NCI-H1105 treated with DMSO at 0.1 percent for 48 hours (cell line): ENCODE measurements at places on chromosomes 6 and 20.

GRCh38 chr6:75344455-75344854, 59.9 kb upstream of the TMEM30A start:
- no peak for DNase-seq

DNA sequence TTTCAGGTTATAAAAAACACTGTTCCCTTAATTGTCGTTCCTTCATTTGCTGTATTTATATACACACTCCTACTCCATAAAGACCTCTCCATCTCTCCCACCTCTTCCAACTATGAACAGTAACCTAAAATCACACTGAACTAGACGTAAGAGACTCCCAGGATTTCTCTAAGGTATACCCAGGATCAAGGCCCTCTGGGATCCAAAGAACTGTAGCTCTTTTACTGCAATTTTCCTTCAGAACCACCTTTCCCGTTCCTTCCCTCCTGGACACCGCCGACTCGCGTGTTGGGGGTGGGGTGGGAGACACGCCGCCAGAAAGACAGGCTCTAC, 680 bp downstream of the LATS1 start:
- DNase-seq, result no peak

DNA sequence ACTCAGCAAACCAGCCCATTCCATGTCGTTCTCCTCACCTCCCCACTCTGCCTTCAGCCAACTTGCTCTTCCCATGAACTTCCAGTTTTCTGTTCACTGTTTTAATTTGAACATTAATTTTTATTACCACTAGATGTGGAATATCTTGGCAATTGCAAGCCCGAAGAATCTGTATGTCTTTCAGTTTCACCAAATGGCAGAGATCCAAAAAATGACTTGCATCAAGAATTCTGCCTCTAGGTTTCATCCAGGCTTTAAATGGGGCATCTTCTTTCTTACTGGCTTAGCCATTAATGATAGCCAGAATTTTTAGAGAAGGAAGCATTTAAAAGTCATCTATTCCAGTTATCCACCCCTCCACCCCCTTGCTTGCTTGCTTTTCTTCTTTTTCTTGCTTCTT, 39.0 kb downstream of the CAP2 start:
- peak; percentile 21 for DNase-seq

DNA sequence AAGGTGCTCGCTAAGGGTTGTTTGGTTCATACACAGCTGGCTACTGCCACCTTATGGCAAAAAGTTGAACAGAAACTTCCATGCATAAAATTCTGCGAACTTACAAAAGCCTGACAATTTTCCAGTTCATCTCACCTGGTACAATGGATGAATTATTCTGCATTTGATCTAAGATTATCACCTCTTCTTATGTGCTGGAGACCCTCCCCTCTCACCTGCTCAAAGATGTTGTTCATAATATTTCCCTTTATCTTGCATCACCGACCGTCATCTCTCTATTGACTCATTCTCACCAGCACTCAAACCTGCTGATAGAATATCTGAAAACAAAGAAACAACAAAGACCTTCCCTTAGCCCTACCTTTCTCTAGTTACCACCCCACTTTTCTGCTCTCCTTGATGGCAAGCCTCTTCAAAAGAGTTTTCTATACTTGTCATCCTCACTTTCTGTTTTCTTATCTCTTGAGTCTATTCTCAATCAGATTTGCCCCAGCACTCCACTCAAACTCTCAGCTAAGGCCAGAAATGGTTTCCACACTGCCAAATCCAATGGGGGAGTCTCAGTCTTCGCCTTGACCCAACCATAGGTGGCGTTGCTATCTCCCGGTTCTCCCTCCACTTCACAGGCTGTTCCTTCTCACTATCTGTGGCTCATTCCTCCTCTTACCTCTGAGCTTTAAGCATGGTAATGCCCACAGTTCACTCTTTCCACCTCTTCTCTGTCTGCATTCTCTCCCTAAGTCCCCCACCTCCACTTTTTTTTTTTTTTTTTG, 25.8 kb downstream of the SNRNP48 start:
- peak; percentile 64 for DNase-seq

DNA sequence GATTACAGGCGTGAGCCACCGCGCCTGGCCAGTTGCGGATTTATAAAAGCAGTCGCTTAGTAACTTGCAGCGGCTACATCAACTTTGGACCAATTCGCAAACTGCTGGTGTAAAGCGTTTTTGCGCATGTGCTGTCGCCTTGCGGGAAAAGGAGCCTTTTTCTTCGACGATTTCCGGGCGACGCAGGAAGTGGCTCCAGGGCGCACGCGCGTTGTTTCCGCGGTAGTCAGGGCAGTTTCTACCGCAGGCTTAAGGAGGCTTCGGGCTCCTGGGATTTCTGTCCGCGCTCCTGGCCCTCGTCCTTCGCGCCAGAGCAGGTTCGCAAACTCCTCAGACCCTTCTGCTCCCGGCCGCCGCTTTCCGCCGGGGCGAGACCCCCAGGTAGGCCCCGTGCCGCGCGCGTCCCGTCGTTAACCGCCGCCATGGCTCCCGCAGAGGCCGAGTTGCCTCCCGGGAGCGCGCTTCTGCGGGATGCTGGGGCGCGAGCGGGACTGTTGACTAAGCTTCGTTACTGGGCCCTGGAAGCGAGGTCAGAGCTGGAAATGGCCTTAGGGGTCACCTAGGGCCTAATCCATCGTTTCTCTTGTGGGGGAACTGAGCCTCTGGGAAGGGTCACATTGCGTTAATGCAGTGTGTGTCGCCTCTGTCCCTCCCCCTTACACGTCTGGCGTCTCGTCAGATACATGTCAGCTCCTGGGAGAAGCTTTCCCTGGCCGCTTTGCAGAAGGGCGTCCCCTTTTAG, at the start of gene RAE1:
Gene RAE1 (plus strand): TSS at position 214 of the 742 bp plus-strand sequence. CDS start 2,784 bp downstream, outside the sequence.
- peak; percentile 91 for DNase-seq

GRCh38 chr6:3349388-3350251, 90.9 kb downstream of the PSMG4 start:
- DNase-seq, result no peak

DNA sequence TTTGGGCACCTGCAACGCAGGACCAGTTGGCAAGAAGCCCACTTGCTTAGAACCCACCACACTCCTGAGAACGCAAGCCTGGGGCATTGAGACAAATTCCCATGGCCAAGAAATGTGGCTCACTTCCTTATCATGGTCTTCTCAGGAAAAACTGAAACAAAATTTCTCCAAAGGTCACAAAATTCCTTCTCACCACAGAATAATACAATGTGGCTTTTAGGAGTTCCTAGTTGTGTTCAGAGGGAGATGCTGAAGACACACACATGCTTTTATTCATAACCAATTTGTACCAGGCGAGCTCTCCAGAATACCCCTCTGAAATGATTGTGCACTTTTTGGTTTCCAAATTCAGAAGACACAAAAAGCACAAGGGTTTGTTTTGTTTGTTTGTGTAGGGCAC, 31.6 kb downstream of the ADTRP start:
- DNase-seq, result no peak
